Esophagus squamous epithelium (tissue), 5 donors: ENCODE measurements at places on chromosomes 3 and 15.

DNA sequence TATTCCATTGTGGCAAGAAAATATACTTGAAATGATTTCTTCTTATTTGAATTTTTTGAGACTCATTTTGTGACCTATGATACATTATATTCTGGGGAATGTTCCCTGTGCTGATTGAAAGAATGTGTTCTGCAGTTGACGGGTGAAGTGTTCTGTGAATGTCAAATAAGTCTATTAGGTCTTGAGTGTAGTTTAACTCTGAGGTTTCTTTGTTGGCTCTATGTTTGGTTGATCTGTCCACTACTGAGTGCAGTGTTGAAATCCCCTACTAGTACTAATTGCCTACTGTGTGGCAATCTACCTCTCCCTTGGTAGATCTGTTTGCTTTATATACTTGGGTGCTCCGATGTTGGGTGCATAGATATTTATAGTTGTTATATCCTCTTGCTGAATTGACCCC, 46.3 kb upstream of the VEPH1 start:
- no peak for DNase-seq

- no peak for DNase-seq
Observed at GRCh38 chr3:124282751-124283651, 291.1 kb upstream of the ROPN1 start.

DNA sequence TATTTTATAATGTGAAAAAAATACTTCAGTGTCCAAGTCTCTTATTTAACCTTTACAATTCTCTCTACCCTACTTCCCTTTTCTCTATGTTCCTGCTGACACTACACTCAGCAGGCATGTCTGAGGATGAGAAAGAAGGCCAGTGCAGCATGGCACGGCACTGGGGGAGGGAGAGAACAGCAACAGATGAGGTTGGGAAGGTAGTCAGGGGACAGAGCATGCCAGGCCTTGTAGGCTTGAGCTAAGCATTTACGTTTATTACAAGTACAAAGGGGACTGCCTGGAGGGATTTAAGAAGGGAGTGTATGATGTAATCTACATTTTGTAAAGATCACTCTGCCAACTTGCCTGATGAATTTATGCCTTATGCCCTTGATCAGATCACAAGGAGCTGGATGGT, 117.3 kb upstream of the WNT5A start:
- DNase-seq: no peak

GRCh38 chr15:74776821-74777768, 4.8 kb upstream of the CSK start:
- DNase-seq: no peak

DNA sequence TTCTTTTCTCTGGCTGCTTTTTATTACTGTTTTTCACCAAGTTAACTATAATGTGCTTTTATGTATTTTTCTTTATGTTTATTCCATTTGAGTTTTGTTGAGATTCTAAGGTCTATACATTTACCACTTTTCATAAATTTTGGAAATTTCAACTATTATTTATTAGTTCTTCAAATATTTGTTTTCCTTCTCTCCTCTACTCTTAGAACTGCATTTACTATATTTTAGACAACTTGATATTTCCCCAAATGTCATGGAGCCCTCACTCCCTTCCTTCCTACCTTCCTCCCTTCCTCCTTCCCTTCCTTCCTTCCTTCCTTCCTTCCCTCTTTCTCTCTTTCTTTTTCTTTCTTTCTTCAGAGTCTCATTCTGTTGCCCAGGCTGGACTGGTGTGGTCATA, 81.4 kb upstream of the TNIK start:
- no peak for DNase-seq

GRCh38 chr15:57319226-57319918, 56.9 kb upstream of the CGNL1 start:
- DNase-seq: no peak

DNA sequence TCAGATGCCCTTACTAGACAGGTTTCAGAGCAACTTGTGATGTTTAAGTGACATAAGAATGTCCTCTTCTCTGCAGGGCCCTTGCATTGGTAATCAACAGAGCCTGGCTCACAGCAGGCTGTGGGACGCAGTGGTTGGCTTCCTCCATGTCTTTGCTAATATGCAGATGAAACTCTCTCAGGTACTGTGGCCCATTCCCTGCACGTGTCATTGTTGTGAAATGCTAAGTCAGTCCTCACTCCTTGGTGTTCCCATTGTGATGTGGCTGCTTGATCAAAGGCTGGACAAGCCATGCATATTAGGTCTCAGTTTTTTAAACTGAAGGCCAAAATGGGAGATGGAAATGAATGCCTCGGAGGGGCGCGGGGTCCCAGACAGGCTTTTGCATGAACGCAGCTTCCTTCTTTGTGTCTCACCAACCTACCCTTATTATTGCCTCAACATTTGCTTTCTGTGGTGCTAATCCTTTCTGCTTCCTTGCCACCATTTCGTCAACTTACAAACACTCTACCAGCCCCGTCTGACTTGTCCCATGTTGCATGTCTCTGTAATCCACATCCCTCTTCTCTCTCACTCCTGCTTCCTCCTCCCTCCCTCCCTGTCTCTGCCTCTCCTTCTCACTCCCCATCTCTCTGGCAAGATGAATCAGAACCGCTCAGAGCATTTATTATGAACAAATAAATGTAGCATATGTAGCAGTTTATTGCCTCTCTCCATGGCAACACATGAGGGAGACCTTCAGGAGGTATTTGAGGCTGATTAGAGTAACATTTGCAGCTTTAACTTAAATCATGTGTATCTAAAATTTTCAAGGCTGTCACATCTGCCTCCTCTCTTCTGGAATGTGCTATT, 133.2 kb upstream of the CHRM5 start:
- DNase-seq: no peak

GRCh38 chr3:133831966-133832801, 26.6 kb downstream of the SRPRB start:
- DNase-seq: no peak

GRCh38 chr3:193237030-193237429, 4.0 kb upstream of the PLAAT1 start:
- DNase-seq: no peak

DNA sequence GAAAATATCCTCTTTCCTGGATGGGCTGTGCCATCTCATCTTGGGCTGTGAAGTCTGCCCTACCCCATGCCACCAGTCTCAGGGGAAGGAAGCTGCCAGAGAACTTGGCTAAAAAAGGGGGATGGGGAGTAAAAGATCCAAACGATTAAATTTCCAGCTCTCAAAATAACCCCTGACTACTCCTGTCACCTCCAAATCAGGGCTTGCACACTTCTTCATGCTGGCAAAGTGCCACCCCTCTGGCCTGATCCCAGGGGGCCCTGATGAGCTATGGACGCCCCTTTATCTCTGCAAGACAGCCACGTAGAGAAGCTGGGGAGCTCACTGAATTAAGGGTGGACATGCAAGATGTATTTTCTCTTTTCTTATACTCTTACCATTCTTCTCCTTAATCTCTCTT, 1.2 kb upstream of the MLF1 start:
- DNase-seq: no peak

DNA sequence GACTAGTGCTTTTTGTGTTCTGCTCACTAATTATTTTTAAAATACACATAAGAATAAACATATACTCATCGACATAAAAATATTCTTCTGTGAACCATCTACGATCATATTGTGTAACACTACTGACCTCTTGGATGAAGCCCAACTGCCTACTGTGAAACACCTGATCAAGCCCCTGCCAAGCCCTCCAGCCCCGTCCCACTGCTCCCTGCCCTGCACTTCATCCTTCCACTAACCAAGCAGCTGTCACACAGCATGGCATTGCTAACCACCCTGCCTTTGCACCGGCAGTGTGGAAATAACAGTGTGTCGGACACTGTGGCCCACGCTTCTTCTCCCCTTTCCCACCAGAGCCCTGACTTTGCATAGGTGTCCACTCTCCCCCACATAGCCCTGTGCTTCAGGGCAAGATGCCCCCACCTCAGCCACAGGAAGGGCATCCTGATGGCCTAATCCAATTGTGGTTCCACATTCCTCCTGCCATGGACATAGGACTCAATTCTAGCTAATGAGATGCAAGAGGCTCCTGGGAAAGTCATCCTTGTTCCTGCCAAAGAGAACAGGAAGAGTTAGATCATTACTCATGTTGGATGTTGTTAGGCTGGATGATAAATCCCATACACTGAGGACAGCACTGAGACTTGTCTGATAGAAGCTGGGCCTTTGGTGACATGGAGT, 35.0 kb upstream of the ARID3B start:
- no peak for DNase-seq

- no peak for DNase-seq
Observed at GRCh38 chr3:157520485-157521150, 17.4 kb upstream of the VEPH1 start.

GRCh38 chr3:6644070-6644929, 216.6 kb upstream of the GRM7 start:
- DNase-seq: no peak

- DNase-seq: no peak
Observed at GRCh38 chr15:91478717-91479191, 374.8 kb upstream of the SLCO3A1 start.

DNA sequence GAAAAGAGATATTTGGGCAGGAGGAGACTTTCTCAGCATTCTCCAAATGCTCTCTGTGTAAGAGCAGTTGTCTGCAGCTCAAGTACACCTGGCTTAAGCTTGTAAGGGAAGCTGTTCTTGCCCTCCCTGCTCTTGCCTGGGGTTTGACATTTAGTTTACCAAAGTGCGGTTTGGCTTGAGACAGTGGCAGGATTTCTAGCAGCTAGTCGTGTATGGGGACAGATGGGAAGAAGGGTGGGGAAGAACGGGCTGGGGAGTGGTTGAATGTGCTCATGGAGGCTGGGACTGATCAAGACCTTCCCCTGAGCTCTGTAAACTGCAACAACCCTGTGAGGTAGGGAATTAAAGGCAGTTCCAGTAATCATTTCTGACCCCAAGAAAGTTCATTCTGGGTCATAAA, 39.8 kb downstream of the SQOR start:
- no peak for DNase-seq

DNA sequence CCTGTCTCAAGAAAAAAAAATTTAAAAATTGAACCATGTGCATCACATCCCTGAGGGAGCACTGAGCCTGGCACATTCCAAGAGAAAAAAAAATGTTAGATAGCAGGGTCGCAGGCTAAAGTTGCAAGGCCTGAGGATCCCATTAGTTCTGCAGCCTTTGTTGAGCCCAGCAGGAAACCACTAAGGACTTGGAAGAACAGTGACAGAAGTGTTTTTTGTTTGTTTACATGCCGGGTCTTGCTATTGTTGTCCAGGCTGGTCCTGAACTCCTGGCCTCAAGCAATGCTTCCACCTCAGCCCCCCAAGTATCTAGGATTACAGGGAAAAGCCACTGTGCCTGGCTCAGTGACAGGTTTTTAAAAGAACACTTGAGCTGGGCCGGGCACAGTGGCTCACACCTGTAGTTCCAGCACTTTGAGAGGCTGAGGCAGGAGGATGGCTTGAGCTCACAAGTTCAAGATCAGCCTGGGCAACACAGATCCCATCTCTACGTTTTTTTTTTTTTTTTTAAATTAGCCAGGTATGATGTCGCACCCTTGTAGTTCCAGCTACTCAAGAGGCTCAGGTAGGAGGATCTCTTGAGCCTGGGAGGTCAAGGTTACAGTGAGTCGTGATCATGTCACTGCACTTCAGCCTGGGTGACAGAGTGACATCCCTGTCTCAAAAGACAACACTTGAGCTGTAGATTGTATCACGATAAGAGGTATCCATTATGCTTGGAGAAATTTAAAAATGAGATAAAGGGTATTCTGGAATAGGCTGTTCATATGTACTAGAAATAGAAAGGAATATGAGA, 15.2 kb downstream of the CHAC1 start:
- no peak for DNase-seq

- no peak for DNase-seq
Observed at GRCh38 chr3:115113367-115113766, 33.7 kb downstream of the ZBTB20 start.

- no peak for DNase-seq
Observed at GRCh38 chr3:53375019-53375418, 27.7 kb upstream of the DCP1A start.

- DNase-seq: no peak
Observed at GRCh38 chr3:138898301-138898700, 48.6 kb downstream of the FOXL2 start.

DNA sequence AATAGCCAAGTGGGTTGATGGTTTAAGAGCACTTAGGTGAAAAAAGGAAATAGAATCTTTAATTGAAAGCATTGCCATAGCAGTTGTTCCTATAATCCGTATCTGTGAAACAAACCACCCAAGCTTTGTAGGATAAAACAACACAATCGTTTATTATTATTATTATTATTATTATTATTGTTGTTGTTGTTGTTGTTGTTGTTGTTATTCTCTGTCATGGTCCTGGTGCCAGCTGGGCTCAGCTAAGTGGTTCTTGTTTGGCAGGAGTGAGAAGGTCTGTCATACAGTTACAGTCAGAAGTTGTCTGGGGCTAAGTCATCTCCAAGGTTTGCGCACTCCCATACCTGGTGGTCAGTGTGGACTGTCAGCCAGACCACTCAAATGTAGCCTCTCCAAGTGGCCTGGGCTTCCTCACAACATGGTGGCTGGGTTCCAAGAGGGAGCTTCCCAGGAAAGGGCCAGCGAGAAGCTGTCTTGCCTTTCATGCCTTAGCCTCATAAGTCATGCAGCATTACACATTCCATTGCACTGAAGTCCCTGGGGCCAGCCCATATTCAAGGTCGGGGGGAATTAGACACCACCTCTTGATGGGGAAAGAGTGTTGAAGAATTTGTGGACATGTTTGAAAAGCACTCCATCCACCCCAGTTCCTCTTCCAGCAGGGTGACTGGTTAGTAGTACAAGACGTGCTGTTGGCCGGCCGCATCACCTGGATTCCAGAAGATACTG, 54.3 kb upstream of the FGD5 start:
- no peak for DNase-seq

- DNase-seq: no peak
Observed at GRCh38 chr3:140013220-140013619, 78.2 kb downstream of the CLSTN2 start.

DNA sequence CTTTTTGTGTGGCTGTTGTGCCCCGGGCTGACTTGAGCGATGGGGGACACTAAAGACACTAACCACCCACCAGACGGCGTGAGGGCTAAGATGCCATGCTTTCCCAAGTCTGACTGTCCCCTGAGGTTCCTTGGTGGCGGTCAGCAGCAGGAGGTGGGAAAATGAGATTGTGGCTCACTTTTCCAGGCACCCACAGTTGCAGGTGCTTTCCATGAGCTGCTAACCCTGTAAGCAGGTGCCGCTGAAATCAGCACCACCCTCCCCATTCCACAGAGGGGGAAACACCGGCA, 17.7 kb downstream of the PRR23E start:
- no peak for DNase-seq

- DNase-seq: no peak
Observed at GRCh38 chr15:45715528-45715927, 80.7 kb downstream of the SQOR start.

DNA sequence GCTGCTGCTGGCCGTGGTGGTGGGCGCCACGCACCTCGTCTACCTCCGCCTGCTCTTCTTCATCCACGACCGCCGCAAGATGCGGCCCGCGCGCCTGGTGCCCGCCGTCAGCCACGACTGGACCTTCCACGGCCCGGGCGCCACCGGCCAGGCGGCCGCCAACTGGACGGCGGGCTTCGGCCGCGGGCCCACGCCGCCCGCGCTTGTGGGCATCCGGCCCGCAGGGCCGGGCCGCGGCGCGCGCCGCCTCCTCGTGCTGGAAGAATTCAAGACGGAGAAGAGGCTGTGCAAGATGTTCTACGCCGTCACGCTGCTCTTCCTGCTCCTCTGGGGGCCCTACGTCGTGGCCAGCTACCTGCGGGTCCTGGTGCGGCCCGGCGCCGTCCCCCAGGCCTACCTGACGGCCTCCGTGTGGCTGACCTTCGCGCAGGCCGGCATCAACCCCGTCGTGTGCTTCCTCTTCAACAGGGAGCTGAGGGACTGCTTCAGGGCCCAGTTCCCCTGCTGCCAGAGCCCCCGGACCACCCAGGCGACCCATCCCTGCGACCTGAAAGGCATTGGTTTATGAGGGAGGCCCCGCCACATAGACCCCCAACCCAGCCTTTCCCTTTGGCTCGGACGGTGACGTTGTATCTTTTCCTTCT, 1.1 kb downstream of the GPR27 start:
- no peak for DNase-seq
